ENCODE measurements at places on chromosomes 7 and 10. TPM values are rescaled to one million over a fixed set of nuclear protein-coding genes. Genes with fewer than 3 reads are reported as not detected.

DNA sequence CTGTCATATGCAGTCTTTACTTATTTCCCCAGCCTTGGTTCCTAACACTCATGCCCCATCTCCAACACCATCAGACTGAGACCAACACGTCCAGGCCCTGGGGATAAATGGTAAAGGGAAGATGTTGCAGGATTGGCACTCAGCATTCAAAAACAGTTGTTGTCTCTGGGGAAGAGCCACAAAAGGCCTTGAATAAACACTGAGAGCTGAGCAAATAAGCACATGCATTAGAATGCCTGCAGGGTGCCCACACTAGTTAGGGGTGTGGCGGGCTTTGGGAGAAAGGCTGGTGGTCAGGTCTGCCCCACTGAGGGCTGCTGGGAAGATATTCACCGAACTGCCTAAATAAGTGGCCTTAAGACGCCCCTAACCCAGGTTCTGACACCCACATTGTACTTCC, 391.0 kb downstream of the GFRA1 start:
- DNase-seq: no peak

Gene IQUB
- 1.6 TPM for total RNA-seq

Gene ENKUR
- total RNA-seq: not detected

- DNase-seq: no peak
Observed at GRCh38 chr7:99997545-99998137, 17.8 kb upstream of the ZKSCAN1 start.

GRCh38 chr7:152602962-152603361, 73.0 kb downstream of the XRCC2 start:
- no peak for DNase-seq

Gene ANKRD61
- not detected for total RNA-seq

DNA sequence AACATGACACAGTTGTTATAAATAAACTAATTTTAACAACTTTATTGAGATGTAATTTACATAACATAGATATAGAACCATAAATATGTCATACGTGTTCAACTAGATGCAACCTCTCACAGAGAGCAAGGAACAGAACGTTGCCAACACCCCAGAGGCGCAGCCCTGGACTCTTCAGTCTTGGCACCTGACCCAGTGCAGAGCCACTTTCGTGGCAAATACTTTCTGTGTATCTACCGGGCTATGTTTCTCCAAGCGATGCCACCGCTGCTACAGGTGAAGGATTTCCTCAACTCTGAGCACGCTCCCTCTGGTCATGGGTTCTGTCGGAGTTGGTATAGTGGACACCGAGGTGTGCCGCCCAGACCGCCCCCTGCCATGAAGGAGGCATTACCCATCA, 57.4 kb downstream of the TEX36 start:
- no peak for DNase-seq

Gene DNAJC12
- total RNA-seq: 1.8 TPM

Gene TAS2R4
- 4.7 TPM for total RNA-seq

- no peak for DNase-seq
Observed at GRCh38 chr10:7950981-7951847, 103.3 kb upstream of the GATA3 start.

- DNase-seq: no peak
Observed at GRCh38 chr7:116355424-116355765, 144.1 kb upstream of the CAV2 start.

DNA sequence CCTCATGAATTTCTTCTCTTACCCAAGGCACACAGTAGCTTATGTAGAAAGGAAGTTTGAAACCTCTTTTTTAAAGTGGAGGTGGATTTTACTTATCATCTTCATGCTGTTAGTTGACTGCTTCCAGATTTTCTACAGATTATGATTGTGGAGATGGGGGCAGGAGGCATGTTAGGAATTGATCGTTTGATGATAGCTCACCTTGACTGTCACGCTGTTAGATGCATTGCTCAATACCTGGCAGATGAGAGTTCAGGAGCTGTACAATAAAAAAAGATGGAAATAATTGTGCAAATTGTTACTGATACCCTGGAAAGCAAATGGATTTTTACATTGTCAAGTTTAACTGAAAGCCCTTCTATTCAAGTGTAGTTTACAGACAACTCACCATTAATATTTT, 340.3 kb downstream of the PLXDC2 start:
- DNase-seq: no peak

DNA sequence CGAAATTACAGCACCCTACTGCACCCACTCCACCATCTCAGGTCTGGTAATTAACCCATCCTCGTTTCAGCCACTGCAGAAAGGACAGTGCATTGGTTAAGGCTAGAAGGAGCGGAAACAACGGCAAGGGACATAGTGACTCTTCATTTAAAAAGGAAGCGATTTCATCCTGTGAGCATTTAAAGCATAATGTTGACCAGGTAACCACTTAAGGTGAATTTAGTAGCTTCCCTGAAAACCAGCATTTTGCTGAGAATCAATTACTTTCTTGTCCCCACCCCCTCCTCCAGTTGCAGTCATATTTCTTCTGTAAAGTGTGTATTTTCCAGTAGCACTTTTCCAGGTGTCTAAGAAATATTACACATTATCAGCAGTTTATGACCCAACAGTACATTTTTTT, 821 bp upstream of the JAZF1 start:
- DNase-seq: no peak

Gene VPS37D
- total RNA-seq: 0.86 TPM
